GM23248 (cell line): ENCODE measurements at places on chromosomes 4 and X. TPM values are rescaled to one million over a fixed set of nuclear protein-coding genes. Genes with fewer than 3 reads are reported as not detected.

The TCEANC gene
- polyA plus RNA-seq = 2.4 and 2.5 TPM in 2 replicates

The MFAP3L gene
- 5.2 and 6.4 TPM in 2 replicates for polyA plus RNA-seq

DNA sequence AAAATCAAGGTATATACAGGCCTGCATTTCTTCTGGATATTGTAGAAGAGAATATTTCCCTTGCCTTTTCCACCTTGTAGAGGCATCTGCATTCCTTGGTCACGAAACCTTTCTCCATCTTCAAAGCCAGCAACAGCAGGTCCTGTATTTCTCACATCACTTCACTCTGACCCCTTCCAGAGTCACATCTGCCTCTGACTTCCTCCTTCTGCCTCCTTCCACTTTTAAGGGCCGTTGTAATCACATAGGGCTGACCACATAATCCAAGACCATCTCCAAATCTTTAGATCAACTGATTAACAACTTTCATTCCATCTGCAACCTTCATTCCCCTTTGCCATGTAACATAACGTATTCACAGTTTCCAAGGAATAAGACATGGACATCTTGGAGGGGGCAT lies 38.3 kb upstream of the NDP start:
- peaks cover 17% of the 10 kb centered on the region for H3K4me1 ChIP-seq
- H3K36me3 ChIP-seq = no peaks in the 10 kb centered on the region
- no peak for DNase-seq
- H3K4me3 ChIP-seq = no peak overlapping the region
- H3K27ac ChIP-seq = no peak overlapping the region

The SLC9B2 gene
- 23.6 and 23.7 TPM in 2 replicates for polyA plus RNA-seq

The SMIM10L2A gene
- polyA plus RNA-seq = not detected in 2 replicates

GRCh38 chr4:159240687-159241086 lies 137.8 kb downstream of the RAPGEF2 start:
- H3K4me3 ChIP-seq = peak overlapping the region; percentile 18; the same call in 1 of the 2 replicates
- H3K4me1 ChIP-seq = peaks cover 16% of the 10 kb centered on the region
- peak overlapping the region; percentile 57 for H3K27ac ChIP-seq
- H3K36me3 ChIP-seq = no peaks in the 10 kb centered on the region
- no peaks in the 10 kb centered on the region for H3K27me3 ChIP-seq

DNA sequence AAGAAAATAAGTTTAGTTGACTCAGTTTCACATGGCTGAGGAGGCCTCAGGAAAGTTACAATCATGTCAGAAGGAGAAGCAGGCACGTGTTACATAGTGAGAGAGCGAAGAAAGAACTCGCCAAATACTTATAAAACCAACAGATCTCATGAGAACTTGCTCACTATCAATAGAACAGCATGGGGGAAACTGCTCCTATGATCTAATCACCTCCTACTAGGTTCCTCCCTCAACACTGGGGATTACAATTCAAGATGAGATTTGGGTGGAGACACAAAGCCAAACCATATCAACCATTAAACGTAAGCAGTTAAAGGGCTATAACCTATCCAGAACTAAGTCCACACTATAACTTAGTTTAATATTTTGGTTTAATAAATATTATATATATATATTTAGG lies 113.8 kb upstream of the ADGRL3 start:
- no peak for DNase-seq
- H3K27me3 ChIP-seq = no peaks in the 10 kb centered on the region
- H3K4me1 ChIP-seq = no peaks in the 10 kb centered on the region

The BCAP31 gene
- polyA plus RNA-seq = 317 and 326 TPM in 2 replicates

DNA sequence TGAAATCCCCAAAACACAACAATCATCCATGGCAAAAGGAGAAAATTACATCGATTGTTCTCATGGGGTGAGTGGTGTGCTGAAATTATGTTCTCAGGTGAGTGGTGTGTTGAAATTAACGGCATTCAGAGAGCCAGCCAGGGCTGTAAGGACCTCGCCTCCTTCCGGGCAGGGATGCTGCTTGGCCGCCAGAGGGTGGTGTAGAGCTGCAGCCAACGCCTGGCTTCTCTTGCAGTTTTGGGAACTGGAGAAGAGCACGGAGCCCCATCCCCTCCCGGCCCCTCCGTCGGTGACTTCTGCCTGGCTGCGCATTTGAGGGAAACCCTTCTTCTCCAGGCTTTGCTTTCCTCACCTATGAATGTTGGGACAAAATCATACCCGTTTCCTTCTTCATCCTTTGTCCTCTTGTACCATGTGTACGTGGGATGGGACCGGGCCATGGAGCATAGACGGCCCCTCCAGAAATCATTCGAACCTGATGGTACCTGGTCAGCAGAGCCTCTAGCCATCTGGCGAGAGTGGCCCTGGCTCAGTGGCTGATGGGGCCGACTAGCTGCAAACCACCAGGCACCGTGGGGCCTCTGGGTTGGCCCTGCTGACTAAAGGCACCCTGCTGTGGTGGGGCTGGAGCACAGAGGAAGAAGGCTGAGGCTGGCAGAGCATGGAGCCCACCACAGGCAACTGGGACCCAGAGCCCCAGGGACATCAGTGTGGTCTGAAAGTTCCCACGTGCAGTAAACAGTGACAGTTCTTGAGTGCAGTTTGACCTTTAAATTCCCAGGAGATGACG lies 28.4 kb downstream of the TRMT44 start:
- H3K27me3 ChIP-seq = no peaks in the 10 kb centered on the region
- H3K4me3 ChIP-seq = no peak overlapping the region
- DNase-seq = peak; percentile 79
- H3K4me1 ChIP-seq = peaks cover 16% of the 10 kb centered on the region

DNA sequence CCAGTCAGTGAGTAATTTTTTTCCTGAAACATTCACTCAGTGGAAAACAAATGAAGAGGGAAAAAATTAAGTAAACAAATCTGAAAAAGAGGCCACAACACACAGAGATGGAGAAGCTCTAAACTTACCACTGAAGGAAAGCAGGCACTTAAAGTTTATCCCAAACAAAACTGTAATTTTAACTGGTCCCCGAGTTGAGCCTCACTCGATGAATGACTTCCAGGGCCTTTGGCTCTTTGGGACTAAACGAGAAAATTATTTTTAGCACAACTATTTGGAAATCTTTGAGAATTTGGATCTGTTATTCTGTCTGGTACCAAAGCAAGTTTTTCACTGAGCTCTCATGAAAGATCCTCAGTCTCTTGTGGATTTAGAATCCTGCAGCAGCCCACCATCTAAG lies at the start of gene C1QTNF7:
Gene C1QTNF7, plus strand, starts transcription at position 333 of the 400 bp plus-strand sequence. CDS start 7,711 bp downstream, outside the sequence.
- no peak within 1 kb of the TSS for H3K4me3 ChIP-seq
- H3K36me3 ChIP-seq = no peaks in the 10 kb centered on the region
- DNase-seq = no peak
- no peak within 1 kb of the TSS for H3K27ac ChIP-seq
- H3K4me1 ChIP-seq = no peaks in the 10 kb centered on the region

The JAKMIP1 gene
- not detected in 2 replicates for polyA plus RNA-seq

- no peaks in the 10 kb centered on the region for H3K36me3 ChIP-seq
- no peak overlapping the region for H3K4me3 ChIP-seq
- H3K27me3 ChIP-seq = no peaks in the 10 kb centered on the region
Measured at GRCh38 chr4:99655308-99656081, 2.1 kb downstream of the C4orf54 start.

DNA sequence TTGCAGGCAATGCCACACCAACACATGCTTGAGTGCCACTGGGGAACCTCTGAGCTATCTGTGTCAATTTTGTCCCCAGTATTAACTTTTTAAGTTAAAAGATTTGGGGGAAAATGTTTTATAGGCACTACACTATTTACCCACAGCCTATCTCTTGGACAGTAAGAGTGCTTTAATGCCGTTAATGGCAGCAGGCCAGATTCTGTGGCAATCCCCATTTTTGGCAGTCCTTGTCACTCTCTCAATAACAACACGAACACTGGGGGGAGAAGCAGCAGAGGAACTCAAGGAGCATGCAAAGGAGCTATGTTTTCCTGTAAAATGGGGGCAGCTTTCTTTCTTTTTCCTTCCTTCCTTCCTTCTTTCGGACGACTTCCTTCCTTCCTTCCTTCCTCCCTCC lies 168.6 kb downstream of the NSUN7 start:
- H3K27ac ChIP-seq = no peak overlapping the region
- peak; percentile 88 for DNase-seq
- H3K4me1 ChIP-seq = peaks cover 42% of the 10 kb centered on the region
- H3K4me3 ChIP-seq = no peak overlapping the region

DNA sequence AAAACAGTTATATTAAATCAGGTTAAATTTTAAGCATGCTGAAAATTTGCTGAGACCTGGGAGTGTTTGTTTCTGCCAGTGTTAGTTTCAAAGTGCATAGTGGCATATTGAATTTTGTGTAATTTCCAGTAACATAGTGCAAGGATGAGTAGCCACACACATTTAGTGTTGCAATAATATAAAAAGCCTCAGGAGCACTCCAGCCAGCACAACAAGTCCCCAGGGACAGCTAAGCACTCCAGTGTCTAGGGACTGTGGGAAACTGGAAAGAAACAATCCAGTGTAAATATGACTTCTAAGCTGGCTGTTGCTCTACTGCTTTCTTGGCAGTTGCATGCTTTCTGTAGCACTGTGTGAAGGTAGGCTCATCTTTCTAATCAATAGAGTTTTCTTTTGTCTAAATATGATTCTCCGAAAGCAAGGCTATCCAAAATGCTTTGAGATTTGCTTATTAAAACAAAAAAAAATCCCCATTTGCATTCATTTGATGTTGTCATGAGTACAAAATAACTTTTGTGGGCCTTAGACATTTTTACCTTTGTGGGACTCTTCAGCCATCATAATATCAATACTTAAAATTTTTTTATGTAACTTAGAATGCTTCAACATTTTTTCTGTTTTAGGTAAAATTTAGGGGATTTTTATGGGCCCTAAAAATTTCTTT lies 24.2 kb upstream of the CXCL2 start:
- peak; percentile 96 for DNase-seq
- H3K4me3 ChIP-seq = no peak overlapping the region
- no peaks in the 10 kb centered on the region for H3K27me3 ChIP-seq
- no peaks in the 10 kb centered on the region for H3K36me3 ChIP-seq

DNA sequence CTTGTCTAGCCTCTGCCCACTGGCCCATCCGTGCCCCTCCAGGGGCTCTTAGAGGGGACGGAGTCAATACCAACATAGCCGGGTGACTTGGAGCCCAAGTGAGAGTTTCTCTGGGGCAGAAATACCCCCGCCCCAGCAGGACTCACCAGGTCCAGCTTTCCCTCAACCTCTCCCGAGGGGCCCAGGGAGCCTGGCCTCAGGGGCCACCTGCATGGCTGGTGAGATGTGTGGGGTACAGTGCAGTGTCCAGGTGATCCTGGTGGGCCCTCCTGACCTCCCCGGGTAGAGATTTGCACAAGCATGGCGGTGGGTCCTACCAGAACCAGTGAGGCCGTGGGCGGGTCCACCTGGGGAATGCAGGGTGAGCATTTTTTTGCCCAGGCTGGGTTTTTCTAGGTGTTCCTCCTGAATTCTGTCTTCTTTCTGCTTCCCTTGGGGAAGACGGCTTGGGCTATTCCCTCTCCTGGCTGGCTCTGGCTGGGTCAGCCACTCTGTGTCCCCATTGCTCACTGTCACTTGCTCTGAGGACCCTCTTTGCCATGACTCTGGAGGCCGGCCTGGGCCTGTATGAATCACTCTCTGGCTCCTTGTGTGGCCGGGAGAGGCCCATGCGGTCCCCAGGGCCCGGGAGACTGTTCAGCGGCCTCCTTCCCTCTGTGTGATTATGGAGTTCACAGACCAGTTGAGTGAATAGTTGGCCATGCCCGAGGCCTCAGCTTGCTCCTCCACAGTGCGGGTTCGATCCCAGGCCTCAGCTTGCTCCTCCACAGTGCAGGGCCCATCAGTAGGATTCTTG lies 71.0 kb upstream of the NKX1-1 start:
- H3K27me3 ChIP-seq = peaks cover 3% of the 10 kb centered on the region
- H3K36me3 ChIP-seq = no peaks in the 10 kb centered on the region
- no peaks in the 10 kb centered on the region for H3K4me1 ChIP-seq
- no peak overlapping the region for H3K4me3 ChIP-seq
- no peak overlapping the region for H3K27ac ChIP-seq
